Kidney epithelial cell (primary cell): ENCODE measurements at places on chromosomes 2 and 18.

- no peak for DNase-seq
Observed at GRCh38 chr2:86470890-86471289, 29.7 kb downstream of the KDM3A start.

DNA sequence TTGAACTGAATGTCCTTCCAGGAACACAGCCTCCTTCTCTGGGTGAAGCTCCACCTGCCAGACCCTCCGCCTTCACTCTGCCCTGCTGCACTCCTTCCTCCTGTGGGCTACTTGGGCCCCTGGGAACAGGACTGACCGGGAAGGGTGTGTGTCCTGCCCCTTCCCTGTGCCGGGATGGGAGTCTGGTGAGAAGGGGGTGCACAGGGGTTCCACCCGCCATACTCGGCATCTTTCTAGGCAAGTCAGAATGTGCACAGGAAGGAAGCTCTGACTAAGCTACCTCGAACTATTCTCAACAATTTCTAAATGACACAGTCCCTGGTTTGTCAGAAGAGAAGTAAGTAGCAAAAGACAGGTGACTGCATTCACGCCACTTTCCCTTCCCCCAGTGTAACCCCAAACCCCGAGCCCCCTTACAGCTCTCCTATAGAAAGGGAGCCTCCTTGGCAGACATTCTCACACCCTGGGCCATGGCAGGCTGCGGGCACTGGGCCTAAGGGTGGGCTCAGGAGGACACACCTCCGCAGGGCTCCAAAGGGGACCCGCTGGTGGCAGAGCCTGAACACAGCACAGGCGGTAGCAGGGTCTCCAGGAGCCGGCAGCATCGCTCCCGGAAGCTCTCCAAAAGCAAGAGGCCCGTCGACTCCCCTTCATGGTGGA lies 184.1 kb downstream of the HDAC4 start:
- no peak for DNase-seq

GRCh38 chr18:31680831-31681568 lies 3.4 kb downstream of the B4GALT6 start:
- DNase-seq, result no peak

GRCh38 chr2:69437751-69438154 lies 518 bp upstream of the NFU1 start:
- DNase-seq, result no peak
